Activated naive CD4-positive, alpha-beta T cell (primary cell): ENCODE measurements at places on chromosomes 3 and 15.

- DNase-seq: no peak
Observed at GRCh38 chr3:37173806-37174205, 576 bp downstream of the LRRFIP2 start.

DNA sequence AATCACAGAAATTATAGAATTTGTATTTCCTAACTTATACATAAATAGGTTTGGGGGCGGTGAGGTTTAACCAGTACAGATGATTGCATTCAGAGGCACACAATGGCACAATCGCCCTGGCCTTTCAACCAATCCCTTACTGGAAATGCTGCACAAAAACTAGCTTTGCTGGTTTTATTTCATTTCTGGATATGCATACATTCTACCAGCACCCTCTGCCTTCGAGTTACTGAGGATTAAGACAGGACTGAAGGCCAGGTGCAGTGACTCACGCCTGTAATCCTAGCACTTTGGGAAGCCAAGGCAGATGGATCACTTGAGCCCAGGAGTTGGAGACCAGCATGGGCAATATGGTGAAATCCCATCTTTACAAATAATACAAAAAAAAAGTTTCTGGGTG, 336.1 kb downstream of the ARRDC4 start:
- no peak for DNase-seq

DNA sequence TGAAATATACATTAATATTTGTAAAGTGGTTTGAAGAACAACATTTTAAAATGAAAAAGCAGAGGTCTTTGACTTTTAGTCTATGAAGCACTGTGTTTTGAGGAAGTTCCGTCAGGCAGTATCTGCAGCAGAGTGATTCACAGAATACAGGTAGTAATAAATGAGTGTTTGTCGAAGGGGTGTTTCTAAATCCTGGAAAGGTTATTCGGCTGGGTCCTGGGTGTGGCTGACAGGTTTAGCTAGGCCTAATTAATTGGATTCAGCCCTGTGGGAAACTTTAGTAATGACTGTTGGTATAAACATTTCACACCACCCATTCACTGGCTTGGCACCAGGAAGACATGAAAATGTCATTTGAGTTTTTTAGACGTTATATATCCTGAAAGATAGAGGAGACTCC, 51.3 kb downstream of the TIPARP start:
- DNase-seq: no peak

DNA sequence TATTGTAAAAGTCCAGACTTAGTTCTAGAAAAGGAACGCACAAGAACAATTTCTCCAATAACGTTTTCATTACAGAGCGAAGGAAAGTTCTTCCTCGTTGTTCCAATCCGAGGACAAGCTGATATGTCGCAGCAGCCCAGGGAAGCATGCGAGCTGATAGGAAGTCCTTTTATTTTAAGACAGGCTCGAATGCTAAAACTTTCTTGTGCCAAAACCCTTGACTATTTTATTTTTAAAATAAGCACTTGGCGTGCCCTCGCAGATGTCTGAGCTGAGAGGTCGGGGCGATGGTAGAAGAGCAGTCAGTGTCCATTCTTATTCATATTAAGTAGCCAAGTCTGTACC, 433 bp upstream of the MITF start:
- no peak for DNase-seq

DNA sequence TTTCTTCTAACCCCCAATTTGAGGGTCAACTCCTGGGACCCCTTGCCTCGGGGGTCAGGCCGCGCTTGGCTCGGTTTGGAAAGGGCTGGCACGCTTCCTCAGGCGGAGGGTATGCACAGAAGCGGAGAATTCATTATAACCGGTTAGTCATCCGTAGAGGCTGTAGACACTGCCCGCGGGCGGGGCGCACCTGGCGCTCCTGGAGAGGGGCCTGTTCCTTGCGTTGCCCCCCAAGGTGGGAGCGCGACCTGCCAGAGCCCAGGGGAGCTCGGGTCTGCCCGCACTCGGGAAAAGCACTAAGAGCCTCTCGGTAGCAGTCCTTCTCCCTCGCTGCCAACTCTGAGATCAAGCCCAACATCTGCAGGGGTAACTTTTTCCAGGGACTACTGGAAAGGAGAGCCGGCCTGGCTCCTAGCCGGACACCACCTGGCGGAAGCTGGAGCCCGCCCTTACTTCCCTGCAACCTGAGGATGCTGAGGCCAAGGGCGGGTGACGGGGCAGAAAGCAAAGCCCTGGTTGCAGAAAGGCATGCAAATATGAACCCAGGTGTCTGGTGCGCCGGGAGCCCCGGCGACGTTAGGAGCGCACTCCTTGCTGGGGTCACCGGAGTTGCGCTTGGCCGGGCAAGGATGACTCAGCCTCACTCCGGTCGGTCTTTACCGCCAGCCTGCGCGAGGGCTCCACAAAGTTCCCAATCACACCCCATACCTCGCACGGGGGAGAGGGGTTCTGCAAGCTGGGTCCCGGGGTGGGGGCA, 1.5 kb upstream of the CACNA2D3 start:
- DNase-seq: no peak

GRCh38 chr15:35197306-35197705, 112.2 kb upstream of the NANOGP8 start:
- DNase-seq: no peak

GRCh38 chr3:101878589-101878988, 29.3 kb downstream of the NFKBIZ start:
- DNase-seq: no peak
